CD4-positive, alpha-beta T cell treated with Interleukin-21 for 1 hour (primary cell): ENCODE measurements at places on chromosomes 2 and 18.

- no peak for DNase-seq
Measured at GRCh38 chr2:73133566-73134197, 20.9 kb upstream of the RAB11FIP5 start.

- DNase-seq, result no peak
Measured at GRCh38 chr18:46053368-46054095, 18.5 kb downstream of the PSTPIP2 start.

DNA sequence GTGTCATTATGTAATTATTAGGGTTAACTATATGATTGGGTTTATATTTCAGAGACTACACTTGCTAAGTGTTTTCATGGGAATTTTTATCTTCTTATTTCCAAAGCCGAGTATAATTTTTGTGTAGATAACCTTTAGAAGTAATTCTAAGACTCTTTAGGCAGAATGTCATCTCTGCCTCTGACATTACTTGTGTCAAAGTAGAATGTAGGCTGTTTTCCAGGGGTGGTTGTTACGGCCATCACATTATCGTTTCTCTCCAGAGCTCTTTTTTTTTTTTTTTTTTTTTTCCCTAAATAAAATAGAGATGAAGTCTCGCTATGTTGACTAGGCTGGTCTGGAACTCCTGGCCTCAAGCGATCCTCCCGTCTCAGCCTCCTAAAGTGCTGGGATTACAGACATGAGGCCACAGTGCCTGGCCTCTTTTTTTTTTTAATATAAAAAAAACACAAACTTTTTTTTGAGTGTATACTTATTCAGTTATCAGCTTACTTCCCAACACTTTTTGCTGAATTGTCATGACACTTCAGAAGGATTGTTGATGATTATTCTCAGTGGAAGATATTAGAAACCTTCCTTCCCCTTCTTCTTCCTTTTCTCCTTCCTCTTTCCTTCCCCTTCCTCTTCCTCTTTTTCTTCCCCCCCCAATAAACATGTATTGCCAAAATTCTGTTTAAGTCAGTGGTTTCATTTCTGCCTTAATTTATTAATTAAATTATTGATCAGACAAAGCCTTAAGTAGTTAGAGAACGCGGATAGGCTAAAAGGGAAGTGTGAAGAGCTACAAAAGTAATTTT, 2.3 kb downstream of the PIKFYVE start:
- no peak for DNase-seq

GRCh38 chr2:203072371-203072770, 57.7 kb downstream of the NBEAL1 start:
- no peak for DNase-seq

DNA sequence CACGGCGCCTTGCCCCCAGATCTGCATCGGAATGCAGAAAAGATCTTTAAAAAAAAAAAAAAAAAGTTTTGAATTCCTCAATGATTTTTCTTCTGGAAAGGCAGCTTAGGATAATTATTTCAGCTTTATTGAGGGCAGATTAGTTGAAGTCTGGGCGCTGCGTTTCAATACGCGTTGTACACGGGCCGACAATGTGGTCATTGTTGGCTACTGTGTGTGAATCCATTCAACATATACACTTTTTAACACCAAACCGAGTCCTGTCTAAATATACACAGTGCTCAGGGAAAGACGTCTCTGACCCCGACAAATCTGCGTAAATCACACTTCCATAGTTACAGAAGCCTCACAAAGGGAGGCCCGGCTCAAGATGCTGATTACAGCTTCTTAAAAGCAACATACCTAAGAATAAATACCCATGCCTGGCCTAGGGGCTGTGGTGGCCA, 1.4 kb upstream of the SIX3 start:
- no peak for DNase-seq

DNA sequence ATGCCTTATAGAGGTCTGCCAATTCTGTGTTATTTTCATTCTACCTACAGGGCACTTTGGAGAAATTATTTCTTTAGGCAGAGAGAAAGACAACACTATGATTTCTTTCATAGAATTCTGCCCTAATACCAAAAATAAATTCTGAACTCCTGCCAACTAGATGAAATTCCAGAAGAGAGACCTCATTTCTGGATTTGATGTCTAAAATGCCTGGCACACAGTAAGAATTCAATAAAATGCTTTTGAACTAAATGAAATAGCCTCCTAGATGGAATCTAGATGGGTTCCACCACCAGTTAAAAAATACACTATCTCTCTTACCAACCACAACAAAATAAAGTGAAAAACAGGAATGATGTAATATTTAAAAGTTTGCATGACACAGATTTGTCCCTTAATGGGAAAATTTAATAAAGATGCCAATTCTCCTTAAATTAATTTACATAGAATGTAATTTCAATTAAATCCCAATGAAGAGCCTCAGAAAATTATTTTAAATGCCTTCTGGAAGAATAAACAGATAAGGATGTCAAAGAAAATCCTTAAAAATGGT, 75.0 kb downstream of the OSBPL1A start:
- DNase-seq, result no peak

DNA sequence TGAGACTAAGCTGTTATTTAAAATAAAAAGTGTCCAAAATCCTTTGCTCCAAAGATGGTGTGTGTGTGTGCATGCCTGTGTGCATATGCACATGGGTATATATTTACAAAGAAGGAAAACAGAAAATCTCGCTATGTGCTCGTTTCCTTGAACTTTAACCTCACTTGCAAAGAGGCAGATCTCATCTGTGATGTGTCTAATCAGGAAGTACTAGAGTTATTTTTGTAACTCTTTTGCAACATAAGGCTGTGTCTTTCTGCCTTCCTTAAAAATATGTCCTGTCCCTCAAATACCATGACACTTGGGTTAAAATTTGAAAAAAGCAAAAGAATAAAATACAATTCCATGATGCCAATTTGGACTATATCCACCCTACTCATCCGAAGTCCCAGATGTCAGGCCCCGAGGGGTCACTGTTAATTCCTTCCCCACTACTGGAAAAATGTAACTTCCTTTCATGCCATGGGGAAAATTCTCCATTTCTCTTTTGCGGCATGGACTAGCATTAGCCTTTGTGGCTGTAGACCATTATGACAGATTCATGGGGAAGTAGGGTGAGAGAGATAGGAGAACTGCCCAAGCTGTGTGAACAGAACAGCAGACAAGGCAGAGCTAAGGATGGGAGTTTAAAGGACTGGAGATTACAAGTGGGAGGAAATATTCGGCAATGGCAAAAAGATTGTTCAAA, 191.3 kb downstream of the MYO1B start:
- no peak for DNase-seq
